ENCODE measurements at places on chromosomes 7 and 10.

DNA sequence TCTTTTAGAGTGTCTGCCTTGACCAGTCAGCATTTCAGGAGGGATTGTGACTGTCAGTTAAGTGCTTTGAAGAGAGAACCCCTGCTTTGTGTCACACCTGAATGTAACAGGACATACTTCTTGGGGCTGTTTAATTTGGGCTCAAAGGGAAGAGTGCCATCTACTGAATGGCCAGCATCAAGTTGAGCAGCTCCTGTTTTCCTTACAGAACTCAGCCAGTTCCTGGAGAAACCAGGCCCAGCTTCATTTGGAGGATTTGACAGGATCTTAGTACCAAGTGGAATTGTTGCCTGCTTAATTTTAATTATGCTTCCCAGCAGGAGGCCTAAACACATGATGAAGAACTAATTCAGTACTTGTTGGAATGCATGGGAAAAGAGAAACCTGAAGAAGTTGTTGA is 8.3 kb downstream of the ADD3 start:
- DNase-seq, result no peak

DNA sequence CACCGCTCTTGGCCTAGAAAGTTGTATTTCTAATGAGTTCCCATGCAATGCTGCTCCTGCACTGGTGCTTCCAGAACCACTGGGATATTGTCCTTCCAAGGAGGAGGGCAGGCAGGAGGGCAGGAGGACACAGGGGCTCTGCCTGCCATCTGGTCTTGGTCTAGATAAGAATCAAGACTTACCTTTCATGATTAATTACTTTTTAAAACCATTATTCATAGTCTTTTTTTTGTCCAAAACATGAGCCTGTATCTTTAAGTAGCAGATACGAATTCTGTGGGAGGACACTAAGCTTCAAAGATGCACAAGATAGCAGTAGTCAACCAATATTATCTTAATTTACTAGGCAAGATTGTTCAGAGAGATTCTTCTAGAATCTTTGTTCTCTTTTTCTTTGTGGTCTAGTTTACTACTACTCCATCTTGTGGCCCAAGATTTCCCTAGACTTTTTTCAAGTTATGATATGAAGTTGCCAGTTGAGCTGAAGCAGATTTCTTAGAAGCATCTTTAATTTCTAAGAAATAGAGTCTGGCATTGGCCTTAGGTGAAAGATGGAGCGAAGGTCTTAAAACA is 57.6 kb downstream of the RBM33 start:
- DNase-seq, result no peak

GRCh38 chr7:6621195-6622133 is 6.1 kb downstream of the ZNF853 start:
- DNase-seq, result no peak

DNA sequence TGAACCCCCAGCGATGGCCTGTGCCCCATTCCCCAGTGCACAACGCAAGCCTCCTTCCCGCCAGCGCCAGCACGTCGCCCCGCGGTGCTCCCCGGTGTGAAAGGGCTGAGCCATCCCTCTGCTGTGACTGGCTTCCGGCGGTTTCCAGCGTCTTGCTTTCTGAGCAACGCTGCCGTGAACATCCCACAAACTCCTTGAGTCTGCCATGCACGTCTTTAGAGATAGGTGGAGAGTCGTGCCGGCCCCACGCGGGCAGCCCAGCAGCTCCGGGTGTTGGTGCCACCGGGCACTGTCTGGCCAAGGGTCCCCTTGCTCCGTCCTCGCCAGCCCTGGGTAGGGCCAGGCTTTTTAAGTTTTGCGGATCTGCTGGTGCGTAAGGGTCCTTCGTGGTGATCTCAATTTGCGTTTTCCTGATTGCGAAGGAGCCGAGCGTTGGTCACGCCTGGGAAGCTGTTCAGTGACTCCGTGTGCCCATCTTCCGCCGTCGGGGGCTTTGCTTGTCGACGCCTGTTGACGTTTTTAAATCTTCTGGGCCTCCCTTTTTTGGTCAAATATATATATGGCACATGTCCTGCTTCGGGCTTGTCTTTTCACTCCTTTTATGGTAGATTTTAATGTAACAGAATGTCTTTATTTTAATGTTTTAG is 70.6 kb downstream of the FOXL3 start:
- peak; percentile 22 for DNase-seq

DNA sequence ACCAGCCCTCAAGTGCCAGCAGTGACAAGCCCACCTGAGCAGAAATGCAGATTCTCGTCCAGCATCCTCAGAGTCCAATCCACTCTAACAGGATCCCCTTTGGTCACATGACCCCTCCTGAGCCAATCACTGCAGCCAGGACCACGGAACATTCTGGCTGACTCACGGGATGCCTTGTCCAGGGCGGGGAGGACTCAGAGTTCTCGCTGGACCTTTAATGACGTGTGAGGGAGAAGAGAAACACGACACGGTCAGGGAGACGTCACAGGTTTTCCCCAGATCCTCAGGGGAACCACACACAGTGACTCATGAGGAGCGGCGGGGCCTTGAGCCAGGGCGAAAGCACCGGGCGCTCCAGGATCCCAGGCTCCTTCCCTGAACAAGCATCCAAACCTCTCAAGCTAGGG is 155.7 kb downstream of the PTPRN2 start:
- DNase-seq, result no peak

- no peak for DNase-seq
Observed at GRCh38 chr10:32786968-32787367, 171.1 kb downstream of the ITGB1 start.

DNA sequence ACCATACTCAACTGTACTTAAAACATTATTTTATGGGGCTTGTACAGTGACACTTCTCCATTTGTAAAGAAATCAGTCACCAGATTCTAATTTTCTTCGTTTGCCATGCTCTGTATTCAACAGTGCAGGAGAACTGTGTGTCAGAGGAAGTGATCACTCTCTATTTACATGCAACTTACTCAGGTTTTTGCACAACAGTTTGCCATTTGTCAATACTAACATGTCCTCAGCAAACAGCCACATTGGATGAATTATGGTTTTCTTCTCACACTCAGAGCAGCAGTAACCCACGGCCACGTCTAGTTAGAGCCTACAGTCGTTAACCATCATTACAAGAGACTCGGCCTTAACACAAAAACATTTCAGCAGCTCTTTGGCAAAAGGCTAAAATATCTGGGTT is 69.2 kb upstream of the SP4 start:
- no peak for DNase-seq

- DNase-seq, result no peak
Observed at GRCh38 chr7:122206985-122207384, 62.9 kb upstream of the AASS start.

DNA sequence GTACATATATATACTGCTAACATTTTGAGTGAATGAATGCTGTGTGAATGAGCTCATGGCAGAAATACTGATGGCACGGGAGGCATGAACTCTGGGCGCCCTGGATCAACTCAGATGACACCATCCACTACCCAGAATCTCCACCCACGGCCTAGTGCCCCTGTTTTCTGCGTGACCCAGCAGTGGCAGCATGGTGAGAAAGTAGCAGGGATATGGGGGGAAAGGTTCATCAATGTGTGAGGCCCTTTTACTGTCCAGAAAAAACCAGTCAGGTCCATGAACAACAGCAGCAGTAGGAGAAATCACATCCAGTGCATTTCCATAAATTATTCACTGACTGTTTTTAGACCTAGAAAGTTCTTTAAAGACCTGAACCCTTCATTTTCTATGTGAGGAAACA is 391.0 kb upstream of the NRP1 start:
- no peak for DNase-seq

DNA sequence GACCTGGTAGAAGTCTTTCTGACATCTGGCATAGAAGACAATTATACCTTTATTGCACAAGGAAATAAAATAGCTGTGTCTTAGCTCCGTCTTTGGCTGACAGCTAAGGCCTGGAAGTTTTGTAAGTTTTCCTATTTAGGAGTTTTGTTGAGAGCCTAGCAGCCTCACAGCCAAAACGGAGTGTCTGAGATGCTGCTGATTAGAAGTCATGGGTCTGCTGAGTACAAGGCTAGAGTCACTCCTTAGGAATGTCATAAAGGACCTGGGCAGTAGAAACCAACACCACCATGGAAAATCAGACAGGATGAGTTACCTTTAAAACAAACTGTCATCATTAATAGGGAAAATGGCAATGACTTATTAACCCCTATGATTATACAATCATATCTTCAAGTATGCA is 442.5 kb downstream of the KCNMA1 start:
- no peak for DNase-seq

- no peak for DNase-seq
Observed at GRCh38 chr10:74460812-74461211, 309.8 kb downstream of the ADK start.

GRCh38 chr10:90245623-90246022 is 544.2 kb downstream of the KIF20B start:
- no peak for DNase-seq

DNA sequence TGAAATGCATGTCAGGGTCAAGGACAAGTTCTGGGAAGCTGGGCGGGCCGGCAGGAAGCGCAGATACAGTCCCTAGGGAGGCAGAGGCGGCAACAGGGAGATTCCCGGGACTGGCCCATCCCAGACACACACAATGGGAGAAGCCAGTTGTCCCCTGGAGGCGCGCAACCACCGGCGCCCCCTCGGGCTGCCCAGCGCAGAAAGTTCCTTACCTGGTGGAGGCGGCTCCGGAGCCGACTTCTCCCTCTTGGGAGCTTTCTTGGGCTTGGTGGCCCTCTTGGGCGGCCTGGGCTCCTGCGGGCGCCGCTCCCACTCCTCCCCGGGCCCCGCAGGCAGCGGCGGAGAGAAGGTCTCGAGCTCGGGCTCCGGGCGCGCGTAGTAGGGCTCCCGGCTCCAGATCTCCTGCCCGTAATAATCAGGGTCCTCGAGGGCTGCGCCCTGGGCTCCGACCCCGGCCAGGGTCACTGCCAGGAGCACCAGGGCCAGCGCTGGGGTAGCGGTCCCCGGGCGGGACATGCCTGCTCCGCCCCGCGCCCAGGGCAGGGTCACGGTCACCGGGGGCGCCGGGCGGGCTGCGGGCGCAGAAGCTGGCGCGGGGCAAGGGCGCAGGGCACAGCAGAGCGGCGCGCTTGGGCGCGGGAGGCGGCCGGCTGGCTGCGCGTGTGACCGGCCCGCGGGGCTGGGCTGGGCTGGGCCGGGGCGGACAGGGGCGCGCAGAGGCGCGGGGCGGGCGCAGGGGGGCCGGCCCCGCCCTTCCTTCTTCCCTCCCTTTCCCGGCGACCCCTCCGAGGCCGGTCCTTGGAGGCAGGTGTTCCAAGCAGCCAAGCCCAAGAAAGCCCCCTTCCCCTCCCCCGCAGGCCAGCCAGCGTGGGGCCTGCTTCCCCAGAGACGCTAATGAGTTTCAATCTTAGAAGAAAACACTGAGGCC is at the start of gene CPXM2:
TSS of gene CPXM2 (minus strand) at position 664 of the 928 bp plus-strand sequence. CDS start at position 516, 148 bp downstream.
- DNase-seq, result no peak

- no peak for DNase-seq
Observed at GRCh38 chr7:18566829-18567228, 71.3 kb downstream of the HDAC9 start.

DNA sequence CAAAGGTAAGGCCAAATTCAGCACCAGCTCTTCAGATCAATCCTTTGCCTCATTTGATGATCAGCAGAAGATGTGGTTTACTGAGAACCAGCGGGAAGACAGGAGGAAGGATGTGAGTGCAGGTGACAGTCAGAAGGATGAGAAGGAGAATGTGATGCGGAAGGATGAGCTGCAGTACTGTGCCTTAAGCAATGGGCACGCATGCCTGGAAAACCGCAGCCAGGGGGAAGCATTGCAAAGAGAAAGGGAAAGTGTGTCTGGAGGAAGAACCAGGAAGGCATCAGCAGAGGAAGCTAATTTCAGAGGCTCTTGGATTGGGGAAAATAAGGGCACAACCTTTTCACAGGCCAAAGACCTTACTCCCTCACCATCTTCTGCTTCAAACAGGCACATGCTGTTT is 25.7 kb downstream of the C10orf71 start:
- DNase-seq, result no peak

- no peak for DNase-seq
Observed at GRCh38 chr7:6691609-6692106, 15.1 kb downstream of the ZNF12 start.

- no peak for DNase-seq
Observed at GRCh38 chr10:131574363-131574706, 262.8 kb upstream of the TCERG1L start.

GRCh38 chr10:42937649-42938180 is 139.2 kb upstream of the RET start:
- no peak for DNase-seq

GRCh38 chr7:84939888-84940287 is 247.0 kb downstream of the SEMA3D start:
- no peak for DNase-seq

DNA sequence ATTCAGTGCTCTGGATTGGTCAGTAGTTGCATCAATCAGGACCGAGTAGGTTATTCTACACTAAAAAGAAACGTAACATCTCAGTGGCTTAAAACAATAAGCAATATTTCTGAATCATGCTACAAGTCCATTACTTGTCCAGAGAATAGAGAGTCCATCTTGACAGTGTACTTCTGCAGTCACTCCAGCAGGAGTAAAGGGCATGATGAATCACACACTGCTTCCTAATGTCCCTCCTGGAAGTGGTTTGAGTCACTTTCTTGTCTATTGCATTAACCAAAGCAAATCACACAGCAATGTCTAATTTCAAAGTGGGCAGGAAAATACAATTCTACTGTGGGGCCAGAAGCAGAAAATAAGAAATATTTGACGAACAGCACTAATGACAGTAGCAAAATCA is 124.8 kb downstream of the TSPAN12 start:
- DNase-seq, result no peak

DNA sequence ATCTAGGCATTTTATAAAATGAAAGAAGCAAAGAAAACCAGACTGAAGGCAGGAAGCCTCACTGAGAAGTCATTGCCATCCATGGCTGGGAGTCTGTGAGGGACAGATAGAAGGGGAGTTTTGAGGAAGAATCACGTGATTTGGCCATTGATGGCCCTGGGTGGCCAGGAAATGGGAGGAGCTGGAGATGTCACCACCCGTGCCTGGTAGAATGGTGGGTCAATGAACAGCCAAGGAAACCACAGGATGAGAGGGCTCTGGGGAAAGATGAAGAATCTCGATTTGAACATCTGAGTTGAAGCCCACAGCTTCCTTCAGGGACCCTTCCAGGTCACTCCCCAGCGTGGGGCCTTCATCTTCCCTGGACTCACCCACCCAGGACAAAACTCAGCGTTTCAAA is 103.3 kb upstream of the CHST15 start:
- no peak for DNase-seq

- DNase-seq, result no peak
Observed at GRCh38 chr7:78463039-78463438, 664.5 kb downstream of the PHTF2 start.

DNA sequence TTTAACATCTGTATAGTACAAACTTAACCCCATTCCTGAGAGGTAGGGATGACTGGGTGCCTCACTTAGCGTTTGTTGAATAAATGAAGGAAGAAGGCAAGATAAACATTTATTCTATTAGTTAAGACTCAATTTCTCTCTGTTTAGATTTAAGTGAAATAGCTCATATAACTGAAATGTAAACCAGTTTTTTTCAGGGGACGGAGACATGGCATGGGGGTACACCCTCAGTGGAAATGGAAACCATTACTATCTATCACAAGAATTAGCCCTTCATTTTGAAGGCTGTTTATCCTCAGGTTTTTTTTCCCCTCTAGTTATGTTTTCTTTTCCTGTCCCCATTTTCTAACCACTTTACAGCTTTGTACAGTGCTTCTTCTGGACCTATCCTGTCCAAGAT is 35.6 kb upstream of the PDLIM1 start:
- no peak for DNase-seq
